ENCODE measurements at places on chromosomes 1 and 21.

DNA sequence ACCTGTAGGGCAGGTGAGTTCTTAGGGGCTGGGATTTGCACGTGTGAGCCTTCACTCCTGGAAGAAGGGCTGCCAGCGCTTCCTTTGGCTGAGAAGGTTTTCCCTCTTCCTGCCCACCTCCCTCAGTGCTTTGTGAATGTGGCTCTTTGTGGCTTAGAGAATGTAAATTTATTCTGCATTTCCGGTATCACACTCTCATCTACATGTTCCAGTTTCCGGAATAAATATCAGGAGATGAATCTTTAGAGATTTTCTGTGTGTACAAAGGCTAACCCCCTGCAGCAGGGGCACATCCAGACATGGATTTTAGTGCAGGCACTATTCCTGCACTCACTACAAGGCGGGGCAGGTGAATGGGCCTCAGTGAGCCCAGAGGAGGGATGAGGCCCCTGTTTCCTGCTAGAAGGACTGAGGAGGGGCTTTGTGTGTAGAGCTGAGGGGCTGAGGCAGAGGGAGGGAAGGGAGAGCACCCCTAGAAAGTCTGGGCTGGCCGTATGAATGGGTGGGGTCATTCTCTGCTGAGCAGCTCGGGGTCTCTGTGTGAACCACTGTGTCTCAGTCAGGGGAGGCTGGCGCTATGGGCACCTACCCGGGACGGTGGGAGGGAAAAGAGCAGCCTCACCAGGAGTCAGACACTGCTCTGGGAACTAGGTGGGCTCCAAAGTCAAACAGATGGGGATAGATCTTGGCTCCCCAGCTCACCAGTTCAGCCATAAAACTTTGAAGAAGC, 207.5 kb downstream of the MATN1 start:
- DNase-seq: no peak

DNA sequence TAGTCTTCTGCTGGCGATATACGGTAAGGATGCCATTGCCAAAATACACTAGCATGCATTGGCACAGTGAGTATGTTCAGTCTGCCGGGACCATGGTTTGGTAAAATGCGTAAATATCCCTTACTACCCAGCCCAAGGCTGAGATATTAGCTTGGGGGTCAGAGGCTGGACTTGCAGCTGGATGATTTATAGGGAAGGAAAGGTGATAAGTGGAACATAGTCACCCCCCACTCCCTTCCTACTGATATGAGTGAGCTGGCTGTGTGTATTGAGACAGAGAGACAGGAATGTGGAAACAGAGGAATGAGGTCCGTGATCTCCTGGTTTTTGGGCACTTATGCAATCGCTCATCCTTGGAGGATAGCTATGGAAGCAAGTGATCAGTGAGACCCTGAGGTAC, 642.8 kb downstream of the KCNT2 start:
- no peak for DNase-seq

- DNase-seq: no peak
These were observed 97.0 kb upstream of the CDC42BPA start for GRCh38 chr1:227415115-227415790.

GRCh38 chr1:33654267-33654834, 181.9 kb downstream of the ZSCAN20 start:
- DNase-seq: no peak

GRCh38 chr1:213666922-213667321, 320.9 kb upstream of the PROX1 start:
- DNase-seq: no peak

DNA sequence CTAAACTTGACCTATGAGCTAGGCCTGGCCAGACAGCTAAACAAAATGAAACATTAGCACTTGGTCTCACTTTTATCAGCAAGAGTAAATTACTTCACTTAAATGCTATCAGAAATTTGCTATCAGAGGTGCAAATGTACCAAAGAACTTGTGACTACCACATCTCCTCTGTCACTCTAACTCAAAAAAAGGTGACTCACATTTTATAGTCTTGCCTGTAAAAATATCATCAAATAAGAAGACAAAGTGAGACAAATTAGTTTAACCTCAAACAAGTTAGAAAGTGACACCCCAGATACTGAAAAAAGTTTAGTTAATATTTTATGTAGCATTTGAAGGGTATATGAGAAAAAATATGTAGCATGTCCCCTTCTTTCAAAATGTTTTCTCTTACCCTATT, 76.9 kb downstream of the EPS15 start:
- DNase-seq: no peak

- DNase-seq: no peak
These were observed 53.7 kb upstream of the PLA2G4A start for GRCh38 chr1:186775036-186775435.

- DNase-seq: no peak
These were observed 35.4 kb downstream of the VANGL1 start for GRCh38 chr1:115677182-115677555.

GRCh38 chr1:40903106-40903505, 40.9 kb upstream of the CITED4 start:
- no peak for DNase-seq

GRCh38 chr1:91502672-91503184, 2.1 kb downstream of the CDC7 start:
- DNase-seq: no peak
